Vagina (tissue), 2 donors: ENCODE measurements at places on chromosomes 1 and 21. TPM values are rescaled to one million over a fixed set of nuclear protein-coding genes. Genes with fewer than 3 reads are reported as not detected.

GRCh38 chr1:156421062-156421938 lies 52.3 kb downstream of the RHBG start:
- no peak for DNase-seq

DNA sequence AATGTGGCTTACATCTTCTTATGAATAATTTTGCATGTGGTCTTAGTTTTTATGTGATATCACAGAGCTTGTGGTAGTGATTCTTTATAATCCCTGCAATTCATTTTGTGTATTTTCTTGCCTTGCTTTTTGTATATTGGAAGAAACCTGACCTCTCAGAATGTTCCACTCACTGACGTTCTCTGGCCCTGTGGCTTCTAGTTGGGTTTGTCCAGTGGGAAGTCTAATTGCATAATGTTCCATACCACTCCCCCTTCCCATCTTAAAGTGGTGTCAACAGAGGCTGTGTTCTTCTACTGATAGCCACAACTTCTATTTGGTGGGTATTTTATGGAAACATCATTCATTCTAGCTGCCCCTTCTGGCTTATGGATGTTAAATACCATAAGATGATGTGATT lies 225.3 kb downstream of the BACH1 start:
- no peak for DNase-seq

DNA sequence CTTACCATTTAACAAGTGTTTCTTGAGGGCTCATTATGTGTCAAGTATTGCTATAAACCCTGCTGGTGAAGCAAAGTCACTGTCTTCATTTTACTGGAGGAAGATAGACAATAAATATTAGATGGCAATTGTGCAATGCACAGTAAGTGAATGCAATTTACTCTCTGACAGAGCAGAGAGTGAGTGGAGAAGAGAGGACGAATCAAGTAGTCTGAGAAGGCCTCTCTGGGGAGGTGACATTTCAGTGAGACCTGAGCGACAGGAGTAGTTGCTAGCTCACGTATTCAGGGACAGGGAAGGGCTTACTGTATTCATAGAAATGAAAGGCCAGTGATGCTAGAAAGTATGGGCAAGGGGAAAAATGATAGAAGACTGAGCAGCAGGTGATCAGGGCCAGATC lies 1.2 kb upstream of the NMNAT2 start:
- DNase-seq, result no peak

DNA sequence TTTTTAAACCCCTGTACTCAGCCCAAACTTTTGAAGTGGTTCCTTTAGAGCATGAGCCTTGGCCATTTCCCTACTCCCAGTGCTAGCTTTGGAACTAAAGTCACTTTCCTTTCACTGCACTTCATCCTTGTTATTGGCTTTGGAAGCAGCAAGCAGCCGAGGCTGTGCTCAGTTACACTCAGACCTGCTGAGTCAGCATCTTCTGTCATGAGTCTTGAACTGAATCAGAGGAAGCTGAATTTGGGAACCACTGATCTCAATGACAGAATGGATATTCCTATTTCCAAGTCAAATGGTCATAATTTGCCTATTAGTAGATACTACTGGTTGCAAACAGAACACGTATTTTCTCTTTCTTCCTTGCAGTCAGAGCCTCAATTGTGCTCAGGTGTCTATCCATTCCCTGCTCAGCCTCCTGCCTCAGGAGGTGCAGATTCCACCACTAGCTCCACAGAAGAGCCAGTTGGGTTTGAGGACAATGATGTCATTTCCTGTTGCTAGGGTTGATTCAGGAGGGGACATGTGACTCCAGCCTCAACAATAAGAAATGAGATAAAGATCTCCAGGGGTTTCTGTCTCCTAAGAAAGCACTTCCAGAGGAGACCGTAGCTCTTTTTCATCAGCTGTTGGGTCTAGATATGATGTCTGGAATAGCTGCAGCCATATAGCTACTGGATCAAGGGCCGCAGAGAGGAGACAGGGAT lies 44.9 kb upstream of the NTPCR start:
- no peak for DNase-seq

GRCh38 chr21:38777015-38777414 lies 28.7 kb upstream of the ETS2 start:
- no peak for DNase-seq

DNA sequence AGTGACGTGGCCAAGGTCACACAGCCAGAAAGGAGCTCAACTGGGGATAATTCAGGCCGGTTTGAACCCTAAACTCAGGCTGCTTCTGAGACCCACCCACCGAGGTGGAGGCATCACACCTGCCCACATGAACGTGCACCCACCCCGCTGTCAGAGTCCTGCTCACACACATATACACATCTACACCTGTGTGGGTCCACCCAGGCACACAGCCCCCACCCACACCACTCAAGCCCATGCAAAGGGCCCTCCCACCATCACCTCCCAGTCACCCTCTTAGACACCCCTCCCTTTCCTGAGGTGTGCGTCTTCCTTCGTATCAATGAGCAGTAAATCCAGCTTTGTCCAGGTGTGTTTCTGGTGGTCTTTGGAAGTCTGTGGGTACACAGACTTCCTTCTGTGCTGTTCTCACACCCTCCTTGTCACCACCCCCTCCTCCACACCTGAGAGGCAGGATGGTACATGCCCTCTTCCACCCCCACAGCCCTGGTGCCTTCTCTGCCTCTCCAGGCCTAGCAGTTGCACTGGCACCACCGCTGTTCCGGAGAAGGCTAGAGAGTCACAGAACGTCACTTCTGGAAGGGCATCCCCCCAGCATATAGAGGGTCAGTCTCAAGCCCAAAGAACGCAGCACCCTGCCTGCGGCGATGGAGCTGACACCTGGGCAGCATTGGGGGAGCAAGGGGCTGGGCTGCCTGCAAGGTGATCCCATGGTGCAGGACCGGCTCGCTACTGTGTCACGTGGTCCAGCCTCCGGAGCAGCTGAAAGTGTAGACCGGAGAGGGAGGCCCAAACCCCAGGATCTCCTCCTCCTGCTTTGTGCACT lies 18.9 kb upstream of the FAM131C start:
- no peak for DNase-seq

- no peak for DNase-seq
These were observed 13.5 kb upstream of the RNF186 start for GRCh38 chr1:19828546-19828945.

DNA sequence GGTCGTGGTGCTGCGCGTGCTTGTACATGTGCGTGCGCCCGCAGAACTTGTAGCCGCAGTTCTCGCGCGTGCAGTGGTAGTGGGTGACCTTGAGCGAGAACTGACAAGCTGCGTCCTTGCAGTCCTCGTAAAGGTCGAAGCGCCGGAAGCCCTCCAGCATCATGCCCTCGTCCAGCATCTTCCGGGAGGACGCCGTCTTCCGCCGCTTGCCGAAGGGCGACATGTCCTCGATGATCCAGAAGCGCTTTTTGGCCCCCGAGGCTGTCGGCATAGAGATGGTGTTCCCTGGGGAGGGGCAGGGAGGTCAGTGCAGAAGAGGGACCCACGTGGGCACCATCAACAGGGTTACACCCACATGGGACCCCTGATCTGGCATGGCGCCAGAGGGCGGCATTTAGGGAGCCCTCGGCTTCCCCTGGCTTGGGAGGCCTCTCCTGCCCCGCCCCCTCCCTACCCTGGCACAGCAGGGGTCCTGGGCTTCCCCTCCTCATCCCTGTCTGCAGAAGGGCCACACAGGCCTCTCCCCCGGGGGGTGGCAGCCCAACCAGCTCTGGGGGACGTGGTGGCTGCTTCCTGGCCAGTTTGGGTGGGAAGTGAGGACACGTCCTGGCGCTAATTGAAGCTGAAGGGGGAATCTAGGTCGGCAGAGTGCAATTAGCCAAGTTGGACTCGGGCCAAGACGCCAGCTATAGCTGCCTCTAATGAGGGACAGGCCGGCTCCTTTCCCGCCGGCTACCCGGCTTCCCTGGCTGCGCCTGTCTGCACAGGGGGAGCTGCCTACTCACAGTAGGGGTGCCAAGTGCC lies 156.5 kb downstream of the CASZ1 start:
- DNase-seq, result no peak

DNA sequence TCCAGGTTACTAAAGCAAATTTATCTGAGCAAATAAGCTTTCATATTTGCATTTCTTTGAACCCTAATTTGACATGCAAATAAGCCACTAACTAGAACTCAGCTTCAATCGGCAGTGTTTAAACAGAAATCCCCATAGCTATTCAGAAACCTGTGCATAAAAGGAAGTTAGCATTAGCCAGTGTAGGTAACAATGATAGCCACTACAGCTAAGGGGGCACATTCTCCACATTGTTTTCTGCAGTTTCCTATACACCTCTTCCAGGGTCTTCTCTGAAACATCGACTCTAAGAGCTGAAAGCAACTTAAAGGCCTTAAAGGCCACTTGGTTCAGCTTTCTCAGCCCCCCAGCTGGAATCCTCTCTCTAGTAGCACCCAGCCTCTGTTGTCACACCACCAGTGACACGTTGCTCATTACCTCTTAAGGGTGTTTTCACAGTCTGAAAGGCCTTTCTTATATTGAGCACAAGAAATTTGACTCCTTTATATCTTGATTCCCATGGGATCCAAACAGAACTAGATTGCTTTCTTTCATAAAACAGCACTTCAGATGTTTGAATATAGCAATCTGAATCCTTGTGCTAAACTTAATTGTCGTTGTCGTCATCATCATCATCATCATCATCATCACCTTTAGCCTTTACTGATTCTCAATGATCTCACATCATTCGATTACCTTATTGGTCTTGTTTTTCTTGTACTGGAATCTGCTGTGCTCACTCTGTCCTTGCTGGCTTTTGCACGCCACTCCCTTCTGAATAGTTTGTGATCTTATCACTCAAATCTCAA lies 93.9 kb upstream of the DAB1 start:
- no peak for DNase-seq

DNA sequence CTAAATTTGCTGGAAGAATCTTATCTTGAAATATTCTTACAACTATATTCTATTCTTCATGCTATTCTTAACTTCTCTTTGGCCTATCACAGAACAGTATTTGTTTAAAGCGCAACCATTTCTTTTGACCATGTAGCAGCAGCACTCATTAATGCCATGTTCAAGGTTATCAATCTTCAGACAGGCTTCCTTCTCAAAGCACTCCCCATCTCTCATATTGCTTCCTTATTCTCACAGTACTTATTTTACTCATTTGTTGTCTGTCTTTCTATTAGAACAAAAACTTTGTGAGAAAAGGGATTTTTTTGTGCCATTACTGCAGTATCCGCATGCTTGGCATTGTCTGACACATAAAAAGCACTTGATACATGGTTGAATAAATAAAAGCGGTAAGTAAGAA lies 89.7 kb downstream of the ATP1B1 start:
- DNase-seq, result no peak

- DNase-seq, result no peak
These were observed 56.0 kb downstream of the LTN1 start for GRCh38 chr21:28936721-28937120.

DNA sequence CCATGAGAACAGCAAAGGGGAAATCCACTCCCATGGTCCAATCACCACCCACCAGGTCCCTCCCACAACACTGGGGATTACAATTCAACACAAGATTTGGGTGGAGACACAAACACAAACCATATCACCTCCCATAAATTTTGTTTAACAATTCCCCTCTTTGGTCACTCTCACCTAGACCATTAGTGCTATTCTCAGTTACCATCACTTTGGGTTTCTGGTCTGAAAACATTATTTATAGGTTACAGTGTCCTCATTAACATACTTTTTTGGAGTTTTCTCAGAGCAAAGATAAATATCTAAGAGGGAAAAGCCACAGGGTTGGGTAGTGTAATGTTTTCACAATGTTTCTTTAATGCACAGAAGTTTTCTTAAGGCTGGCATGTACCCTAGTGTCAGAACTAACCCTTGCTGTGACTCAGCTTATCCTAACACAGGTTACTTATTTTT lies 47.7 kb upstream of the DNAH14 start:
- no peak for DNase-seq

DNA sequence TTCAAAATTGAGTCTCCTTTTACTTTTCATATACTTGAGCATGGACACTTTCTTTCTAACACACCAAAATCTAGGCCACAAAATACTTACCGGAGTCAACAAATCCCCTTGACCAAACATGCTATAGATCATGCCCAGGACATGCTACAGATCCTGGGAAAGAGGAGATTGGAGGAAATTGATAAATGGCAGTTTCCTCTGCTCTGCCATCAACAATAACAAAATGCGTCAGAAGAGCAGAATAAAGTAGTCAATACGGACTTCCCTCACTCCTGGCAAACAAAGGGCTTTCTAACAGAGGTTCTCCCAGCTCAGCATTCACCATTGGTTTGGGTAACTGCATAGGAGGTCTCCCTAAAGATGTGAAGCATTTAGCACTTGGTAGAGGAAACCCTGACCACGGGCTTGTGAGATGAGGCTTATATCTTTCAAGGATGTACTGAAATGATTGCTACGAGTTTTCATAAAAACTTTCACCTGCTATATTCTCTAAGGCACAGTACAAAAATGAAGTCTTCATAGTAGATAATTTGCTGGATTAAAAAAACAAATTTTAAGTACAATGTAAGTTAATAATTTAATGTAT lies 283.8 kb upstream of the RUNX1 start:
- no peak for DNase-seq

DNA sequence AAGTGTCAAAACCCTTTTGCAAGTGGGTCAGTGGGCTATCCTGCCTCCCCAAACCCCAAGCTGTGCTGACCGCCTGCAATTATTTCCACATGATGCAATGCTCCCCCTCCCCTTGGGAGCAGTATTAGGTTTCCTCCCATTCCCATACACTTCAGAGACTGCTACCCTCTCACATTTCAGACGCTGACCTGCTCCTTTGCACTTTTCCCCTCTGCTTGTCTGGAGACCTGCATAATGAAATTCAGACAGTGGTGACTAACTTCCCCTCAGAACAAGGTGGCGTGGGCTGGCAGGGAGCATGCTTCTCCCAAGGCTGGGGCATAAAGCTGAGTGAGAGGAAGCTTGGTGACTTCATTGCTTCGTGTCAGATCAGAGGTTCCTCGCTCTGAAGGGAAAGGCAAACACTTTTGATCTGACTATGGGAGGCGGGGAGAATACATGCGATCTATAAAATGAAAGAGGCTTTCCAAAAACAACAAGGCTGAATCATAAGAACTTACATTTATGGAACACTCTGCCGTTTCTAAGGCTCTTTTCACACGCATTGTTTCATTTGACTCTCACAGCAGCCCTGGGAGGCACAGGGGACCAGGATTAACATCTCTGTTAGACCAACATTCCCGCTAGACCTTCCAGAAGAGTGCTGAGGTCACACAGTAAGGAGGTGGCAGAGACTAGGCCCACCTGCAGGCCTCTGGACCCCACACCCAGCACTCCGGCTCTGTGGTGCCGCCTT lies 27.5 kb upstream of the ROR1 start:
- DNase-seq, result no peak

- no peak for DNase-seq
These were observed 250.5 kb upstream of the DUSP10 start for GRCh38 chr1:221992427-221992826.

GRCh38 chr1:54667797-54668196 lies 26.2 kb downstream of the MROH7 start:
- no peak for DNase-seq

- DNase-seq, result no peak
These were observed 31.7 kb downstream of the IFNGR2 start for GRCh38 chr21:33434770-33435360.

GRCh38 chr1:27576806-27577227 lies 27.1 kb downstream of the AHDC1 start:
- DNase-seq, result no peak

- DNase-seq, result no peak
These were observed 368.5 kb downstream of the HHAT start for GRCh38 chr1:210697185-210697584.

Gene ITLN1
- total RNA-seq, result 1.5 TPM

Gene IGSF5
- total RNA-seq, result not detected

Gene CD1D
- 0.49 TPM for total RNA-seq

Gene SPAG17
- total RNA-seq, result 10.1 TPM

Gene TP73
- 8.1 TPM for total RNA-seq

Gene RAB3GAP2
- 16.9 TPM for total RNA-seq

Gene TSPAN1
- total RNA-seq, result 3.9 TPM

Gene TDRD10
- 4.9 TPM for total RNA-seq

Gene AMY1B
- total RNA-seq, result not detected

Gene CNTN2
- 7.4 TPM for total RNA-seq

Gene KIAA1614
- total RNA-seq, result 13.0 TPM
